ENCODE measurements at places on chromosomes 16 and 17.
A peak's percentile ranks its signal among the peaks of the same experiment; 100 is the strongest.

DNA sequence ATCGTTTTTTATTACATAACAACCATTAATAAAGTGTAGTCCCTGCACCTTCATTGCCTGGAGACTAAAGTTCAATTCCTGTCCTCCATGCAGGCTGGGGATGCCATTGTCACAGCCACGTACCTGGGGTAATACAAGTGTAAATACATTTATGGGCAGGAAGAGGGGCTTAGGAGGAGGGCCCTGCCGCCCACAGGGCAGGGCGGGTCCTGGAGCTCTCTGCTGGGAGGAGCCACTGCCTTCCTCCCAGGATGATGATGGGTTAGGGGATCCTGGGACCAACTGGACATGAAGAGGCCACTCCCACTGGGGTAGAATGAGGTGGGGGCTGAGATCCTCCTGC is 44.1 kb upstream of the SLC38A10 start:
- DNase-seq = no peak

DNA sequence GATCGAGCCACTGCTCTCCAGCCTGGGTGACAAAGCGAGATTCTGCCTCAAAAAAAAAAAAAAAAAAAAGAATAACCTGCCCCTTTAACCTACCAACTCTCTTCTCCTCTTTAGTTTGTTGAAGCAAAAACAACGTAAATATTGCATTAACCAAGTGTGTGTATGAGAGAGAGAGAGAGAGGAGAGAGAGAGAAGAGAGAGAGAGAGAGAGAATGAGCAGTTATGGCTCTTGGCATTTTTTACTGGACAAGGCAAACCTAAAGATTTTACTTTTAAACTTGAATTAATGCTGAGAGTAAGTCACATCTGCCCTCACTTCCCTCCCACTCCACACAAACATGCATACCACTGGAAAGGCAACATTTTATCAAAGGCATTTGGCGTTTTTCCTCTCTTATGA is 3.0 kb upstream of the SLFN5 start:
- no peak for DNase-seq

- DNase-seq = peak; percentile 43
These were observed at the start of gene TEKT1 for GRCh38 chr17:6831661-6832263. Gene TEKT1, minus strand, starts transcription at chr17:6831729. Its CDS starts 1,353 bp downstream, at chr17:6830376.

GRCh38 chr17:29172589-29172988 is 7.6 kb downstream of the MYO18A start:
- DNase-seq = no peak

GRCh38 chr17:30360086-30360808 is 18.5 kb upstream of the CPD start:
- DNase-seq = no peak

GRCh38 chr17:78252111-78252634 is 20.7 kb downstream of the TMEM235 start:
- no peak for DNase-seq

- no peak for DNase-seq
These were observed 43.1 kb upstream of the MEAK7 start for GRCh38 chr16:84547546-84548061.

DNA sequence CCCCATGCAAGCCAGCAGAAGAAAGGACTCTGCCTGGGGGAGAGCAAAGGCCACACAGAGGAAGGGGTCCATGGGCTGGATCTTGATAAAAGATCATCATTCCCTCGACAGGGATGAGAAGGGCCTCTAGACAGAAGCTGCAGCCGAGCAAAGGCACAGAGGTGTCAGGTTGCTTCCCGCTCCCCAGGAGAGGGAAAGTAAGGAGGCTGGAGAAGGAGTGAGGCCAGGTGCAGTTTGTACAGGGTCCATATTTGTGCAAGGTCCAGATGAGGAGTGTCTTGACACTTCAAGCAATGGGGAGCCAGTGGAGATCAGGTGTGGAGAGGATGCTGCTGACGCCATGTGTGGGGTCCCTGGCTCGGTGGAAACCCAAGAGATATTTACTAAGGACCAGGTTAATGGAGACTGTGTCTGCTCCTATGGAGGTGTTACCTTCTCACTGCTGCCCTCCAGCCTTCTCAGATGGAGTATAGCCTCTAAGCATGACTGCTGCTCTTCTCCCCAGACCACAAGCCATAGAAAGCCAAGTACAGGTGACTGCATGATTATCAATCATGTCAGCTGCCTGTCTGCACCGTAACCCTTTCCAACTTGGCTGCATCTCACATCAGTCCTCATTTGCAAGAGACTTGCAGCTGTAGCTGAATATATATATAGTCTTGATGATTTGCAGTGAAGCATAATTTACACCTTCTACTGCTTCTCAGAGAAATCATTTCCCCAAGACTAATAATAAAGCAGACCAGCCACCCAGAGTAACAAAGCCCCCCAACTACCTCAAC is 21.1 kb downstream of the GAS7 start:
- DNase-seq = no peak

DNA sequence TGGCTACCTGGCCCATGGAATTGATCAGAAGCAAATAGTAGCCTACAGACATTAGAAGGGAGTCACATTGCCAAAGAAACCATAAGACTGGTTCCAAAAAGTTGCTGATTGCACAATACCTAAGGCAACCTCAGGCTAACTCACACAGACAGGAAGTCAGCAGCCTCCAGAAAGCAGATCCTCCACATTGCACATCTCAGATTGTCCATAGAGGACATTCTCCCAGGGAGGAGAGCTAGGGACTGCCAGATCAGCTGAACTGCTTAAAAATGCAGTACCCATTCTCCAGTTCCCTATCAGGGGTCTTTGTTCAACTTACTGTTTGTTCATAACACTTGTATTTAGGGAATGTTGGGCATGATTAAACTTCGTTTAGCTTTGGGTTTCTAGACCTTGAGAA is 4.2 kb downstream of the CCL3 start:
- DNase-seq = no peak

GRCh38 chr17:51653878-51654277 is 393.5 kb downstream of the UTP18 start:
- no peak for DNase-seq

GRCh38 chr17:7634384-7634783 is 4.4 kb downstream of the SHBG start:
- DNase-seq = no peak

DNA sequence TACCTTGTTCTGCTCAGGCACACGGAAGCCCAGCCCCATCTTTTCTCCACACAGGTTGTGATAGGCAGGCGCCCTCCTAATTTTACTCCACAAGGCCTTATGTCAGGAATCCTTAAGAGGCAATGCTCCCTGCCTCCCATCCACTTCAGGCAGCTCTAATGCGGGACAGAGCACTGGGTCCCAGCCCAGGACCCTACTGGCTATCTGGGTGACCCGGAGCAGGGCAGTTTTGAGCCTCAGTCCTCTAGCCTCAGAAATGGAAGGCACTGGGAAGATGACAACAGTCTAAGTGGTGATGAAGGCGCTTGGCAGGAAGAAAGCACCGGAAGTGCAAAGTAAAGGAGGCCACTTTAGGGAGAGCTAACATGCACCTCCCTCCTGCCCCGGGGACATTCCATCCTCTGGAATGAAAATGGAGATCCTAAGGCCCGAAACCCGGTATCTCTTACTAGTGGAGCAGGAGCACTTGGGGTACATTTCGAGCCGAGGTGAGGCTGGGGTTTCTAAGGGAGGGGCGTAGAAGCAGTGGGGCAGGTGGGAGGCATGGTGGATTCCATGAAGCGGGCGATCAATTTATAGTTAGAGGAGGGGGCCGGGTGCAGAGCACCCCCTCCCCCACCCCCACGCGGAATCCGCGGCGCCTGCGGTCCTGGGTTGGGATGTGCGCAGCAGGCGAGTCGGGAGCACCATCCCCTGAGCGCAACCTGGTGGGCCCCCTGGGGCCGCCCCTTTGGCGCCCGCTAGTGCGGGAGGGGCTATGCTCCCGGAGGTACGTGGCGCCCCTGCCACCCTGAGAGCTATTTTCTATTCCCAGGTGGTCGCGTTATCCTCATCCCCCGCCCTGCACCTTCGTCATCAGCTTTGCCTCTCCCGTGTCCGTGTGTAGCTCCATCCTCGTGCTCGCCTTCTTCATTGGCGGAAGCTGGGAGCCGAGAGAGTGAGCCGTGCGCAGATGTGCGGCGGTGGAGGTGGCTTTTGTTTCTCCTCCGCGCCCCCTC is 4.9 kb downstream of the MT1F start:
- DNase-seq = no peak

All from kidney epithelial cell (primary cell).